ENCODE measurements at places on chromosomes 1 and 21.

- DNase-seq: no peak
Observed at GRCh38 chr1:6474815-6475282, 8.9 kb upstream of the TNFRSF25 start.

GRCh38 chr1:24905979-24906720 lies 23.9 kb downstream of the RUNX3 start:
- no peak for DNase-seq

DNA sequence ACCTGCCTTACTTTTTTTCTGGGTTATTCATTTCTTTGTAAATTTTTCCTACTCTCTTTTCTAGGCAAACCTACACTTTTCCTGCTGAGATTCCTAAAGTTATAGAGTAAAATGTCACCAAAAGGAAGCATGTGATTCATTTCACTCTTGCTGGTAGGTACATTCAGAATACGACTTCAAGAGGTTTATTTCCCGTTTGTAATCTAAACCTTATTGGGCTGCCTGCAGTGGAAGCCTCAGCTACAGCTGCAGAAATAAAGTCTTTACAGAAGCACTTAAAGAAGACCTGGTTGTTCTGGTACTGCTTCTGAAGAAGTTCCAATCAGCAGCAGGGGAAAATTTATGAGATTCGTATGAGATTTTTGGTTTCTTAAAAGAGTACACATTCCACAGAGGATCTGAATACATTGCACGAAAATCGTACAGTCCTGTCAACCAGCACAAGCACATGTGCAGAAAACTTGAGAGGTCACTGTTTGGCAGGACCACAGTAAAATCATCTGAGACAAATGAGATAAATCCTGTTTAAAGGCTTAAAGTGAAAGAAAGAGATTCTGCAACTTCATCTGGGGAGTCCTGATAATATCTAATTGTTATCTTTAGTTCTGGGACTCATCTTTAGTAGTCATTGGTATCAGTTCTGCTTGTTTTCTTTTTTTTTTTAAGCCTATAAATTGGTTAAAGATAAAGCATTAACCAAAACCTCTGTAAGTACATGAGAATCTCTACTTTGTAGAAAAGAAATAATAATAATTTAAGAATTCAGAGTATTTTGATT lies 109.9 kb upstream of the ADGRL2 start:
- no peak for DNase-seq

DNA sequence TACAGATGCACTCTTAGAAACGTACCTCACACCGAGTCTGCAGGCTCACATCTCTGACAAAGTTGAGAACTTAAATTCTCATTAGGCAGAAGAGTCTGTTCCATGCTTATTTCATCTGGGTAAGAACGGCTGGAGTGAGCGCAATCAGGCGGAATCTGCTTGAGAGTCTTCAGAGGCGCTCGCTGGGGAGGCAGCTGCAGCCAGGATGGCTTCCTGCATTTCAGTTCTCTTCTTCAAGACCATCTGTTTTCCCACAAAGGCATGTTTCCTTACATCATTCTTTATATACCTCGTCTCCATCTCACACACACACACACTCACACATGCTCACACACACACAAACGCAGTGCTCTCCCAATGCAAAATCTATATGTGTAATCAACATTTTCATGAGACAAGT lies 497.1 kb downstream of the AJAP1 start:
- DNase-seq: no peak

- DNase-seq: no peak
Observed at GRCh38 chr1:147077936-147078605, 94.2 kb downstream of the PRKAB2 start.

GRCh38 chr1:223737342-223737741 lies 25.0 kb downstream of the CAPN2 start:
- DNase-seq: no peak

- DNase-seq: no peak
Observed at GRCh38 chr1:43577655-43578542, 47.2 kb downstream of the PTPRF start.

- no peak for DNase-seq
Observed at GRCh38 chr1:66552287-66552686, 18.3 kb downstream of the SGIP1 start.

GRCh38 chr1:185570962-185571361 lies 163.2 kb upstream of the HMCN1 start:
- no peak for DNase-seq

GRCh38 chr1:223711747-223712193 lies 569 bp upstream of the CAPN2 start:
- no peak for DNase-seq
